HCT116 (cell line): ENCODE measurements at places on chromosomes 6 and 20. TPM values are rescaled to one million over a fixed set of nuclear protein-coding genes. Genes with fewer than 3 reads are reported as not detected.

C6orf15 gene
- total RNA-seq: not detected

TCF19 gene
- total RNA-seq: 15.4 TPM

SLC4A11 gene
- 22.7 TPM for total RNA-seq

LY6G5B gene
- 15.4 TPM for total RNA-seq

HM13 gene
- total RNA-seq: 183 TPM

COL12A1 gene
- 23.5 TPM for total RNA-seq

NHLRC1 gene
- not detected for total RNA-seq

FGD2 gene
- total RNA-seq: 0.10 TPM

TNNC2 gene
- total RNA-seq: not detected

LGSN gene
- total RNA-seq: 0.30 TPM

TGM3 gene
- total RNA-seq: not detected

CFAP206 gene
- total RNA-seq: 0.54 TPM

PRR18 gene
- total RNA-seq: not detected

LY6G6D gene
- not detected for total RNA-seq

BICRAL gene
- total RNA-seq: 14.9 TPM

MYMX gene
- not detected for total RNA-seq

NMBR gene
- total RNA-seq: not detected

SLC32A1 gene
- total RNA-seq: not detected

CD93 gene
- total RNA-seq: 0.07 TPM

BPIFA1 gene
- total RNA-seq: not detected

PRKN gene
- 2.6 TPM for total RNA-seq

HAO1 gene
- total RNA-seq: 0.12 TPM

XKR7 gene
- not detected for total RNA-seq

PNPLA1 gene
- total RNA-seq: 0.10 TPM

ECT2L gene
- not detected for total RNA-seq

CALHM4 gene
- total RNA-seq: not detected

TGM2 gene
- total RNA-seq: 6.1 TPM

ZNF512B gene
- total RNA-seq: 10.3 TPM

PERP gene
- total RNA-seq: 85.9 TPM

NKX2-2 gene
- total RNA-seq: not detected
